Stimulated activated CD8-positive, alpha-beta memory T cell treated with anti-CD3 and anti-CD28 coated beads, Interleukin-15, amount 100 ng/mL, for 1 hour (primary cell): ENCODE measurements at places on chromosomes 6 and 20.

DNA sequence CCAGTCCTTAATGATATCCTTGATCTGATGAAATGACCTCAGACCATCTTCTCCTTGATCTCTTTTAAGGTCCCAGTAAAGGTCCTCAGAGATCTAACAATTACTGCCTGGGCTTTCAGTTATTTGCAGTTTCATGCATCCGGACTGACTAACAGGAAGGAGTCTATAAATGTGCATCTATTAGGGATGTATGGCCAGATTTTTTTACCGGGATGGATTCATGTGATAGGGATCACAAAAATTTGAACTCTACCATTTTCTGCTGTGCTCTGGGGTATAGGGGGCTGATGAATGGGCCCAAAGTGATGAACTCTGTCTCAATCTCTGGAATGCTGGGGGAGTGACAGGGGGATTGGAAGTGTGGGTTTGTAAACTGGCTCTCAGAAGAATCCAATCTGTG is 36.2 kb upstream of the SCUBE3 start:
- no peak for DNase-seq

DNA sequence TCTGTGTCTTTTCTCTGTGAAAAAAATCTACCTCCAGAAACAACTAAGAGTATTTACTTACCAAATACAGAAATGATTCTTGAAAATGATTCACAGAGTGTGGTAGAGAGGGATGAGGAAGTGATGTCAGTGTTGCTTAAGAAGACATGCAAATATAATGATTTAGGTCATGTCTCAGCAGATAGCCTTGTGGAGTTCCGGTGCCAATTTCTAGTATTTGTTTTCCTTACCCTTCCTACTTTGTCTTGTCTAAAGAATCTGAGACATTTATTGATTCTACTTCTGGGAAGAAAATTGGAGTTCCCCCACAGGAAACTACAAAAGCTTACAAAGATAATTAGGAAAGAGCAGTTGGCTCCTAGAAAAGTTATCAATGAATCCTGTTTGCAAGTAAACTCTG is 68.8 kb downstream of the GJA1 start:
- DNase-seq: no peak

DNA sequence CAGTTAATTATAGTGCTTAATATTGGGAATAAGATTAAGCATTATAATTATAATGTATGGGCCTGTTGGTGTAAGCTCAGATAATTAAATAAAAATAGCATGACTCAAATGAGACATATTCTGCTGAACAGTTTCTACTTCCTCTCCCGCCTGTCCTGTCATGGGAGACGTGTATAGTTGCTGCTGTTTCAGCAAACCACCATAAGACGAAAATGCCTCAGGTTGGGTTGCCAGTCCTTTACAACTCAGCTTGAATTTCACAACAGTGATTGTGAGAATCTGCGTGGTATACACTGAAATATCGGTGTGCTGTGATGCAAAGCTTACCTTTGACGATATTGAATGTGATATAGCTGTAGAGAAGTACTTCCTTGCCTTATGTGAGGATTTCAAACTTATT is 99.5 kb downstream of the POPDC3 start:
- no peak for DNase-seq

DNA sequence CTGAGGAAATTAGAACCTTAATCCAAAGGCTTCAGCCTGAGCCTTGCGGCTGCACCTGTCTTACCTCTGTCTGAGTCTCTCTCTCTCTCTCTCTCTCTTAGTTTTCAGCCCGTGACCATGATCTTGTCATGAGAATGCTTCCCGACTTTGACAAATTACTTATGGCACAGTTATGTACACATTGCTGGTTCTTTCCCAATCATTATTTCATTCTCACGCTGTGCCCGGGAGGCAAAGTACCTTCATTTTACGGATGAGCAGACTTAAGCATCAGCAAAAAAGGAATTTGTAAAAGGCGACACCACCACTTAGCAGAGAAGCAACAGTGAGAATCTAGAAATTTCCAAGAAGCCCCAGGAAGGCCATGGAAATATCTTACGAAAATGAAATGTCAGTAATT is 54.6 kb downstream of the GMPR start:
- DNase-seq: no peak

DNA sequence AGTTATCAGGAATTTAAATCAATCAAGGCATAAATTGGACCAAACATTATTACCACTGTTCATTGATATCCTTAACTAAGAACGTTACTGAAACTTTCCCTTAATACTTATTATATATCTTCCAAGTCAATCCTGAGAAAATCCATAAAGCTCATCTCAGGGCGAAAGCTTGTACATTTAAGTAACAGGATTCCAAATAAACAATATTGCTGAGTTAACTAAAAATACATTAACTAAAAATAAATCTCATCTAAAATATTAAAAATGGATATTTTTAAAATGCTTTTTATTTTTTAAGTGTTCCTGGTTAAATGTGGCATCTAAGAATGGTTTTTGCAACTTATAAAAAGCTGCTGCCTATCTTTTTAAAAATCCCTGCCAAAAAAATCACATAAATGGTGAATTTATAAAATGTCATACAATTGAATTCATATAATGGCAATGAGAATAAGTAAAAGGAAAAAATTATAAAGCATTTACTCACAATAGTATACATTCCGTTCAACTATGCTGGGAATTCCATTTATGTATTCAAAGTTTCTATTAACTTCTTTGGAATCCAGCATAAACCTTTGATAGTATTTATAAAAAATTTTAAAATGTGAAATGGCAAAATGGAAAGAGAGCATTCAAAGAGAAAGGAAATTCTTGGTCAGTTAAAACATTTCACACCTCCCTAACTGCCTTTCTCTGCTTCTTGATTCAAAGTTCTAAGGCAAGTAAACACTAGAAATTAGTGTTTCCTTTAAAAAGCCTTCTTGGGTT is 20.8 kb upstream of the GMDS start:
- DNase-seq: no peak
